ENCODE measurements at places on chromosomes 4 and X. TPM values are rescaled to one million over a fixed set of nuclear protein-coding genes. Genes with fewer than 3 reads are reported as not detected.

DNA sequence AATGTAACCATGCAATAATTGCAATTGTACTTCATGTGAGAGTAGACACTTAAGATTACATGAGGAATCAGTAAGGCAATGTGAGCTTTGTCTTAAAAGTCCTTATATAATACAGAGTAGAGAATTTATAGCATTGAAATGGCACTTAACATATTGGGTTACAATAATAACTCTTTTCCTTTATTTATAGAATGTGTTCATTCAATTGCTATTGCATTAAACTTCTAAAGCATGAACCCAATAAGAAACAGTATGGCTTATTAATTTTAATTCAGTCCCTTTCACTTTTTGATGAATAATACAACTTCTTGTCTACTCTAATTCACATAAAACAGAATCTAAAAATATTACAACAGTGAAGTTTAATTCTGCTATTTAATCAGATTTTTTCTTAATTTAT is 174.2 kb upstream of the PABPC4L start:
- no peak for DNase-seq

GRCh38 chr4:167873496-167873895 is 218.8 kb upstream of the ANXA10 start:
- DNase-seq = no peak

- DNase-seq = peak; percentile 16
Observed at GRCh38 chrX:68647156-68647957, at the start of gene STARD8. TSS of gene STARD8 (plus strand) at chrX:68647666. CDS start at chrX:68647883, 217 bp downstream.

DNA sequence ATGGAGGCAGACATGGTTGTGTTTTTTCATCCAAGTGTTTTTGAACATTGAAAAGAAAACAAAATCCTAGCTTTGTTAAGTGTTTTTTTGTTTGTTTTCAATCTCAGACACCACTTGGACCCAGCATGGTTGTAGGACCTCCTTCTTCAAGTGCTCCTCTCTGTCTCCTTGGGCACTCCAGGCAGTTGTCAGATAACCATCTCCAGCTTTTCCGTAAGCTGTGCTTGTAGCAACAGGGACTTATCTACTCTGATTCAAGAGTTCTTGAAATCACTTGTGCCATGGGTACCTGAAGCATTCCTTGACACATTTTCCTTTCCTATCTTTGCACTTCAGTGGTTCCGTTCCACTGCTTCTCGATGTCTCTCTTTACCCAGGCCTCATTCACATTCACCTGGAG is 334.9 kb upstream of the DDX53 start:
- no peak for DNase-seq

DNA sequence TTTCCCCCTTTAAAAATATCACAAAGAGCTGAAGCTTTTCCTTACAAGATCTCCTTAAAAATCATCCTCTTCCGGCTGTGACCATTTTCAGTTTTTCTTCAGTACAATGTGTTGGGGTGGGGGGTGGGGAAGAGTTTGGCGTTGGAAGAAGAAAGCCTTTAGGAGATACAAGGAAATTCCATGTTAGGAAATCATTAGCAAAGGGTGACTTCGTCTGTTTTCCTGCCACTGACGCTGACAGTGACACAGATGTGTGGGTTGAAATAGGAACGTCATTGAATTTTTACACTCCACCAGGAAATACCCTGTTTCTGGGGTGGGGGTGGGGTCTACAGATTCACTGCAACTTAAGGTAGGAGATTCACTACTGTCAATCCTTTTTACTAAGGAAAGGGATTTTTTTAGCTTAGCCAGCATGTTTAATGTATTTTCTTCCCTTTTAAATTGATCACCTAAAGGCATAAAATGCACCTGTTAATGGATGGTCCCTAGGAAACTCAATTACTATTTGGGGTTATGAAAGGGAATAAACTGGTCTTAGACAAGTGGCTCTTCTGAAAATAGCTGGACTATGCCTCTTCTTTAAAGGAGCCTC is 3.9 kb downstream of the MAMLD1 start:
- no peak for DNase-seq

GRCh38 chr4:68673143-68673542 is 2.7 kb upstream of the UGT2B15 start:
- DNase-seq = no peak

DNA sequence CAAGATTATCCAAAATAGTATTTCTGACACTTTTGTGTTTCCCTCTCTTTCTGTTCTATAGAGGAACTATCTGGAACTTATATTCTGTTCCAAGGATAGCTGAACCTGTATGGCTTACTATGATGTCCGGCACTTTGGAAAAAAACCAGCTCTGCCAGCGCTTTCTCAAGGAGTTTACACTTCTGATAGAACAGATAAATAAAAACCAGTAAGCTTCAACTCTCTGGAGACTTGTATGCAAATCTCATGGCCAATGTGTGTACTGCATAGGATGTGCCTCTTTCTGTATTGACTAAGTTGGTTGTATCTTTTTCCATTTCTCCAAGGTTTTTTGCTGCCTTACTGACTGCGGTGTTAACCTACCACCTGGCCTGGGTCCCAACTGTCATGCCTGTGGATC is 92.5 kb downstream of the FNIP2 start:
- DNase-seq = no peak

DNA sequence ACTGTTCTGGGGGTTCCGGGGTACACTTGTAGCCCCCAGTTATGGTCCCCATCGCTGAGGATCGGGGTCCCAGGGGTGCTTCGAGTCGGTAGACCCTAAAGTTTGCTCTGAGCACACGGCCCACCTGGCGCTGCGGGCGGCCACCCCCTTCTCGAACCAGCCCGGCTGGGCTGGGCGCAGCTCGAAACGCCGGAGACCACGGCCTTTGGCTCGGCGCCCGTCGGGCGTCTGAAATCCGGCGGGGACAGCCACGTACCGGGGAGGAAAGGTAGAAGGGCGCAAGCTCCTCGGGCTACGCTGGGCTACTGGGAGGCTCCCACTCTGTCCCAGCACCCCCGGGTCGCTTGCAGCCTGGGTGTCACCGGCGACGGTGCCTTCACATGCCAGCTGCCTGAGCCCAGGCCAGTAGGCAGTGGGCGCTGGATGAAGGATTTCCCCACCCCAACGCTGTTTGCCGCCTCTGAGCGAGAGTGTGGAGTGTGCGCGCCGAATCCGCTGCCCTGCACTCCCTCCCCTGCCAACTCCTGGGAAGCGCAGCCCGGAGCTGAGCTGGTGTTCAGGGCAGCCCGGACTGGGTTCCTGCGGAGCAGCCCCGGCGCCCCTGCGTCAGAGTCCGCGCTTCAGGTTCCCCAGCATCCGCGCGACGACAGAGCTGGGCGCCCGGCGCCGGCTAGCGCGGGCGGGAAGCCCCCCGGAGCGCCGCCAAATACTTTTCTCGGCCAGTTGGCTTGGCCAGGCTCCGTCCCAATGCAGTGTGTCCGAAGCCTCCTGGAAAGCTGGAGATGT is 637 bp downstream of the MAMLD1 start:
- DNase-seq = no peak

DNA sequence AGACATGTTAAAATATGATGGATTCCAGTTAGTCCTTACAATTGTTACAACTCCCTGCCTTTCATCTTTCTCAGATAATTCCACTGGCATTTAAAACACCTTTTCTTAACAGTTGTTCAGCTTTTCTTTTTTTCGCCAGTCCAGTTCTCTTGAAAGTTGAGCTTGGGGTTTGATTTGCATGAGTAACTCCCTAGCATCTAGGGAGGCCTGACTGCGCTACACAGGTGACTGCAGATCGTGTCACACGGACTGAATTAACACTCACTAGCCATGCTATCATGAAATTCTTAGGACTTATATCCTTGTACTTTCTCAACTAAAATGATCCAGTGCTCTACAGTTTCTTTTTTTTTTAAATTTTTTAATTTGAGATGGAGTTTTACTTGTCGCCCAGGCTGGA is 69.8 kb downstream of the ARHGAP24 start:
- DNase-seq = no peak

The STATH gene
- not detected for polyA plus RNA-seq

The HEPH gene
- polyA plus RNA-seq = 10.8 TPM

Measured in testis (tissue), 5 donors.